Activated T-helper 9 cell treated with anti-CD3 and anti-CD28 coated beads, Interleukin-2, amount 50 U/mL, for 16 hours (primary cell): ENCODE measurements at places on chromosomes 13 and 19.
A peak's percentile ranks its signal among the peaks of the same experiment; 100 is the strongest.

GRCh38 chr19:47240996-47241918, 10.3 kb upstream of the BBC3 start:
- peak; percentile 82 for DNase-seq

GRCh38 chr13:109630271-109630670, 156.1 kb downstream of the IRS2 start:
- no peak for DNase-seq

GRCh38 chr19:5225486-5226345, 114.9 kb downstream of the PTPRS start:
- no peak for DNase-seq

- DNase-seq: no peak
Measured at GRCh38 chr13:49308097-49308875, 60.6 kb downstream of the CDADC1 start.

- no peak for DNase-seq
Measured at GRCh38 chr13:61247149-61247936, 168.3 kb downstream of the PCDH20 start.

DNA sequence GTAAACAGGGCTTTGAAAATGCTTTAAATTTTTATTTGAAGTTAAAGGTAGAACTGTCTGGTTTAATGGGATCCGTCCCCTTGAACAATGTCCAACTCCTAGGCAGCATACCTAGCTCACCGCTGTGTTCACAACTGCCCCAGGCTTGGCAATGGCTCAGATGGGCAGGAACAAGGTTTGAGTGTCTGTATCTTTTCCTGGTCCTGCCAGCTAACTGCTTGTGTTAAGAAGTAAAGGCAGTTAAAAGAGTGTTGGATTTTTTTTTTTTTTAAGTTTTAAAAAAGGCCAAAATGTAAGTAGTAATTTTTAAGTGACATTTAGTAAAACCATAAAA, 66.7 kb upstream of the FNDC3A start:
- no peak for DNase-seq

- peak; percentile 72 for DNase-seq
Measured at GRCh38 chr19:18328340-18329034, 5.6 kb upstream of the LSM4 start.

DNA sequence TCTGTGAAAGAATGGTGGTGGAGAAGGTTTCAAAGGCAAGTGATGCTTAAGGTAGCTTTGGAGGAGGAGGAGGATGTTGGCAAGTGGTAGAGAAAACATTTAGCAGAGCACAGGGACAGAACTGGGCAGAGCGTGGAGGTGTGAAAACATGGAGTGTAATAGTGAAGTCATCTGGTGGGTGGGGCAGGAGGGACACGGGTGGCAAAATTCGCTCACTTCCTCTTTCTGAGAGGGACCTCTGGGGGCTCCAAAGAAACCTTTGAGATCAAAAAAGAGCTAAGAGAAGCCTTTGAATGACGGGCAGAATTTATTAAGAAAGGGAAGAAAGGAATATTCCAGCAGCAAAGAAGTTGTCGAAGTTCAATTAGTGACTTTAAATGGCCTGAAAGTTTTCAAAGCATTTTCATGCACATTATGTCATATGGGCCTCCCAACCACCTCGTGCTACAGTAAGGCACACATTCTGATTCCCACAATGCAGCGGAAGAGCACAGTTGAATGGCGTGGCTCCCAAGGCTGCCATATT, 82.8 kb downstream of the STARD13 start:
- no peak for DNase-seq

DNA sequence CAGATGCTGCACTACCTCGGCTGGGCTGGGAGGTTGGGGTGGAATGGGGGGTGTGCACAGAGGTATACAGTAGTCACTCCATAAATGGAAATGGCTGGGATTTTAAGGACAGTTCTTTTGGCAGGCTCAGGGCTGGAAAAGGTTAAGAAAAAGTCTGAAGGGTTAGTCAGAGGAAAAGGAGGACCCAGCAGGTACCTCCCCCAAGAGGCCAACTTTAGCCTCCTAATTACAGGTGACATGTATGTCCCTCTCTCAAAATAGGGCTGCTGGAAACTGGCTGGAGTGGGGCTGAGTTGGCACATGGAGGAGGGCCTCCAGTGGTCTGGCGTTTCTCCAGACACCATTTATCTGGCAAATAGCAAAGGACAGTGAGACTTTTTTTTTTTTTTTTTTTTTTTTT, 994 bp downstream of the CCDC194 start:
- no peak for DNase-seq

- no peak for DNase-seq
Measured at GRCh38 chr19:28334419-28334818, 878.5 kb downstream of the UQCRFS1 start.

GRCh38 chr13:63690672-63691071, 2275.0 kb upstream of the PCDH20 start:
- DNase-seq: no peak

DNA sequence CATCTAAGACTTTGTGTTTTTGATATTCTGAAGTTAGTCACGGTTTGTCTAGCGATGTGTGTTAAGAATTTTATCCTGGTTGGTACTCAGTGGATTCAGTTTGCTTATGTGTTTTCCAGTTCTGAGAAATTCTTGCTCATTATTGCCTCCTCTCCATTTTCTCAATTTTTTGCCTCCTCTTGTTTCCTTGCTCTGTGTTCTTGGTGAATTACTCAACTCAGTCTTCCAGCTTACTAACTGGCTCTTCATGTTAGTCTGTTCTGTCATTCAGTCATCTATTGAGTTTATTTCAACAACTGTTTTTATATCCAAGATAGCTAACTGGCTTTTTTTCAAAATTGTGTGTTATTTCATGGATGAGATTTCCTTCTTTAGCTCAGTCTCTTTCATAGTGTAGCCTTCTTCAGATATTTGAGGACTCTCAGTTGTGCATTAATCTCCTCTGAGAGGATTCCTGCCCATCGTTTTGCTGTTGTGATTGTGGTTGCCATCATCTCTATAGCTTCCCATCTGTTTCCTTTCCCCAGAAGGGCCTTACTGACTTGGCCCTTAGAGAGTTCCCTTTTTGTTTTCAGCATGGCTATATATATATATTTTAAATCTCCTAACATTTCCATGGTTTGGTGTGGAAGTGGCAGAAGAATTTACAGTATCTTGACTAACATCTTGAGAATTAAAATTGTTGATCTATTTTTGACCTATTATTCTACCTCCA, 6.2 kb downstream of the SETDB2 start:
- no peak for DNase-seq

DNA sequence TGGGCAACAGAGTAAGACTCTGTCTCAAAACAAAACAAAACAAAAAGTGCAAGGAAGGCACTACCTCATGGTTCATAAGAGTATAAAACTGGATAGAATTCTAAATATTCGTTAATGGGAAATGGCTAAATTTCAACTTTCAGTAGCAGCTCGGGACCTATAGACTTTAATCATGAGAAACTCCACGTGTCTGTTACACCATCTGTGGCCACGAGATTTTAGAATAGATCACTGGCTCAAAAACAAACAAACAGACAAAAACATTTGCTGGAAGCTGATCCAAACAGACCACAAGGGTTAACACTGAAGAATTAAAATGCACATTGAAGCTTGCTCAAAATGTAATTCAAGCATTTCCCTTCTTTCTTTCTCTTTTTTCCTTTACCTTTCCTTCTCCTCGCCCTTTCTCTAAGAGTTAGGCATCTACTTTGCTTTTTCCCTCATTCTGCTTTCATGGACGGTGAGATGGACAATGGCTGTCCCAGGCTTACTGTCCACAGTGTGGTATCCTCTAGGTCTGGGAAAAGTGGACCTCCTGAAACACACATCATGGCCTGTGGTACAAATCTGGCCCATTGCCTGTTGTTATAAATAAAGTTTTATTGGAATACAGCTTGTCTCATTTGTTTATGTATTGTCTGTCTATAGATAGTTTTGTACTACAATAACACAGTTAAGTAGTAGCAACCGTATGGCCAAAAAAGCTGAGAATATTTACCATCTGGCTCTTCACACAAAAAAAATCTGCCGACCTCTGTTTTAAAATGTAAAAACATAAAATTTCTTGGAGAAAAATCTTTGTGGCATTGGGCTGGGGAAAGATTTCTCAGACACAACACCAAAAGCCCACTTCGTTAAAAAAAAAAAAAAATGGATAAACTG, 10.3 kb downstream of the ELAVL1 start:
- DNase-seq: no peak

- no peak for DNase-seq
Measured at GRCh38 chr13:24651718-24652345, 28.4 kb upstream of the ATP12A start.

- no peak for DNase-seq
Measured at GRCh38 chr13:52862358-52863206, 14.1 kb upstream of the PCDH8 start.

GRCh38 chr13:91355099-91355825, 7.8 kb downstream of the MIR17HG start:
- DNase-seq: no peak

GRCh38 chr13:51068501-51068900, 42.6 kb downstream of the C13orf42 start:
- DNase-seq: no peak

DNA sequence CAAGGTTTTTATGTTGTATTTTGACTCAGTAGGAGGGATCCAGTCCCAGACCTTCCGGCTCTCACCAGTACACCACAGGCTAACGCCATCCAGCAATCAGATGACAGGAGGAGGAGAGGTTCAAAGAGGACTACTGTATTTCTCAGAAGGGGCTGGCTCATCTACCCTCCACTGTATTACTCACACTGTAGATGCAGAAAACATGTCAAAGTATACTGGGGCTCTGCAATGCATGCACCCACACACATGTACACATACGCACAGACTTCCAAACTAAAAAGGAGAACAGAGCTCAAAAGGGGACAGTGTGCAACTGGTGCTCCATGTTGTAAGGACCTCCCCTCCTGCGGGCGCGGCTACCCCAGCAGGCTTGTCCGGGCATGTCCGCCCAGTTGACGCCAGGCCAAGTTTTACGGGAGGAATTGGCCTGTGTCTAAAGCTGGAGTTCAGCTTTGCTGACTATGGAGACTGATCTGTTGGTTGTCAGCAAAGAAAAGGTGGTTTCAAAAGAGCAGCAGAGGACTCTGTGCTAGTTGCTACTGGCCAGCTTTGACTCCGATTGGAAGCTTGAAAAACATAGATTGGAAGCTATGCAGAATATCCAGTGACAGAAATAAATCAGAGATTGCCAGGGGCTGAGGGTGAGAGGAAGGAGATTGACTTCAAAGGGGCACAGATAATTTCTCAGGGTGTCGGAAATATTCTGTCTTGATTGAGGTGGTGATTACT, 314.2 kb downstream of the DLEU7 start:
- no peak for DNase-seq
